ENCODE measurements at places on chromosomes 1 and 21.

DNA sequence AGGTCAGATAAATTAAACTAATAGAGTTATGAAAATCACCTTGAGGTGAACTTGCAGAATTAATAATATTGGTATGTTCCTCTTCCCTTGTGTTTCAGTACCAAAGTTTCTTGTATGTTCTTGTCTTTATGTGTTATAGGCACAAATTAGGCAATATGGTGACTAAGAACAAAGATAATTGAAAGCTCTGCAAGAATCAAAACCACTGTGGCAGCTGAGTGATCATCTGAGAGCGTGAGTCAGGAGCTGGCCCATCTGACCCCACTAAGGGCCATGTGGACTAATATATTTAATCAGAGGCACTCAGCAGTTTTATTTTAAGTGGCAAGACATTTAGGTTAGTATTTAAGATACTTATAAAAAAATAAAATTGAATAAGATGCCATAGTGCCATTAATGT is 12.8 kb upstream of the CASQ2 start:
- no peak for DNase-seq

DNA sequence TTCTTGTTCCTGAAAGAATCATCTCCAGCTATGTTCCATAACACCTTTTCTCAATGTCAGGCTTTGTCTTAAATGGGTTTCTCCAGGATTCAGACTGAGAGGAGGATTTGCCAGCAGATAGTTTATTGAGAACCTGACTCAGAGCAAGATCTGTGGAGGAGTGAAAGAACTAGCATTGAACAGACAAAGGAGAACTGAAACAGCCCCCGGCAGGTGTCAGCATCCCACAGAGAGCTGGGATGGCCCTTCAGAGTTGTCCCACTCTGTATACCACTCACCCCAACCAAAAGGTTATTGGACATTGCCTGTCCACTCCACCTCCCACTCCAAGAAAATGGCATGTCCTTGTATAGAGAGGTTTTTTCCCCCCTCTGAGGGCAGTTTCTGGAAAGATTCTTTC is 270.7 kb downstream of the PAPPA2 start:
- DNase-seq: no peak

GRCh38 chr1:247906504-247907047 is 11.2 kb downstream of the OR2W3 start:
- no peak for DNase-seq

GRCh38 chr1:173507847-173508209 is 30.7 kb downstream of the PRDX6 start:
- no peak for DNase-seq

- DNase-seq: no peak
Observed at GRCh38 chr1:154629061-154629674, 21.2 kb upstream of the ADAR start.

GRCh38 chr1:162029157-162029556 is 5.5 kb upstream of the OLFML2B start:
- no peak for DNase-seq

DNA sequence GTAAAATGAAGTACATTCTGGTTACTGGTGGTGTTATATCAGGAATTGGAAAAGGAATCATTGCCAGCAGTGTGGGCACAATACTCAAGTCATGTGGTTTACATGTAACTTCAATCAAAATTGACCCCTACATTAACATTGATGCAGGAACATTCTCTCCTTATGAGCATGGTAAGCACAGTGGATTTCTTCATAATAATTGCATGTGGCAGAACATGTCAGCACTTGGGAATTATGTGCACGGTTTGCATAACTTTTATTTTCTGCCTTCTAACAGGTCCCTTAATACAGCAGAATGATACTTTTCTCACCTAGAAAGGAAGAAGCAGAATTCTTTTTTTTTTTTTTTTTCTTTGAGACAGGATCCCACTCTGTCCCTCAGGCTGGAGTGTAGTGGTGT is 3.8 kb downstream of the CTPS1 start:
- DNase-seq: no peak

DNA sequence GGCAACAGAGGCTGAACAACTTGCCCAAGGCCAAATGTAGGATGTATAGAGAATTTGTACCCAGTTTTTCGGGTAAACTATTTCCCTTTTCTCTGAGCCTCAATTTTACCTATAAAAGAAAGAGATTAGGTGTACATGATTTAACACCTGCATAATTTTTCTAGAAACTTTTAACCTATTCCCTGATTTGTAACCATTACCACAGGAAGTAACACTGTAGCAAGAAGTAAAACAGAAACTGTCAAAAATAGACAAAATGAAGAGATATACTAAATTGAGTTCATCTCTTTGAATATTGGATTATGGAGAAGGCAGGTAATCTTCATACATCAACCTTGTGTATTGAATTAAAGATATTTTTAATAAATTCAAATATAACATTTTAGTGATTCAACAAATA is 136.2 kb downstream of the ZC3H11B start:
- no peak for DNase-seq

- no peak for DNase-seq
Observed at GRCh38 chr21:37658817-37659458, 257.3 kb downstream of the KCNJ6 start.

DNA sequence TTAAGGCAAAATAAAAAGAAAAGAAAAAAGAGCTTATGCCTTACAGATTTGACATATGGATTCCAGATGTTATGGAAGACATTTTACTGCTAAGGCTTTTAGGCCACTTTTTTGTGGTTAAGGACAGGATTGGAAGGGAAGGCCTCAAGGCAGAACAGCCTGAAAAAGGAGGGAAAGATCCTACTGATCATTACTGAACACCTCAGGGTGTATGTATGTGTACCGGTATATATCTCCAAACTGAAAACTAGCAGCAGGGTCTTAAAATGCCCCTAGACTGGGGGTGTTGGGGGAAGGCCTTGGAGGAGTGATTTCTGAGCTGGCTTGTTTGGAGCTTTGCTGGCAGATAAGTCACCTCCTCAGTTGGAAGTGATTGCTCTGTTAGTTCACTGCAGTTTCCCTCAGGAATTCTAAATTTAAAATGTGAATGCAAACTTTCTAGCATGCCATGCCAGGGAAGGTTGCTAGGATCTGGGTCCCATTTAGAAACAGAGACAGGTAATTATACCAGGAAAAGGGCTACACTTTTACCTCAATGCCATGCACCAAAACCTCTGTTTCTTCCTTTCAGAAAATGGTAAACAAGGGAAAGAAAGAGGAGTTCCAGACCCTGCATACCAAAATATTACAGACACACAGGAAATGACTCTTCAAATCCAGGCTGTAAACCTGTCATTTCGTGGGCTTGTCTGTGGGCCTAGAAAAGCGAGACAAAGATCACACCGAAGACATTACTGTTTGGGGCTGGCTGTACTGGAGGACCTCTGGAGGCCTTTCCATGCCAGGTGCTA is 15.0 kb downstream of the C1orf52 start:
- DNase-seq: no peak

DNA sequence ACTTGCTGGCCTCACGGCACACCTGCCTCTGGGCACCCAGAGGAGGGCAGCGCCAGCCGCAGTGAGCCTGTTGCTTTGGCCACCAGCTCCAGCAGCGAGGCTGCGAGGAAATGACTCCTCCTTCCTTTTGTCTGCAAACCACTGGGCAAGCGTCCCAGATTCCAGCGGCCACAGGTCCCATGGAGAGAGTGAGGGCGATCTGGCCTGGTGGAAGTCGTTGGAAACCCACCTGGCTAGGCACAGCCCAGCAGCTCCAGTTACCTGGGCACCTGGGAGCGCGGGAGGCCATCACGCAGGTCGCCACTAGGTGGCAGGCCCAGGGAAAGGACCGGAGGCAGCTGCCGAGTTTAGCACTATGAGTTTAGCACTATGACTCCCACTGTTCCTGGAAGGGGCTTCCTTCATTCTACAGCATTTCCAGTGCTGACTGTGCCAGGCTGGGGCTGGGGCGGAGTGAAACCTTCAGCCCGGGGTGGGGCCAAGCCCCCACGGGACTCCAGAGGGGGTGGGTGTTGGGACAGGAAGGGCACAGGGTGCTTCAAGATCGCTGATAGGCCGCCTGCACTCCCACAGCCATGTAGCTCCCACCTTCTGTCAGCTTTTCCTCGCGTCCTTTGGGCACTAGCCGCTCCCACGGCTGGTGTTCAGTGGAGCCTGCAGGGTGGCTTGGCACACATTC is 1.1 kb upstream of the ESPN start:
- DNase-seq: peak; percentile 31

- DNase-seq: no peak
Observed at GRCh38 chr1:207088701-207089626, at the start of gene C4BPB. TSS of gene C4BPB (plus strand) at chr1:207088860. CDS start at chr1:207089532, 672 bp downstream.

GRCh38 chr1:3943806-3944577 is 43.9 kb upstream of the C1orf174 start:
- no peak for DNase-seq

DNA sequence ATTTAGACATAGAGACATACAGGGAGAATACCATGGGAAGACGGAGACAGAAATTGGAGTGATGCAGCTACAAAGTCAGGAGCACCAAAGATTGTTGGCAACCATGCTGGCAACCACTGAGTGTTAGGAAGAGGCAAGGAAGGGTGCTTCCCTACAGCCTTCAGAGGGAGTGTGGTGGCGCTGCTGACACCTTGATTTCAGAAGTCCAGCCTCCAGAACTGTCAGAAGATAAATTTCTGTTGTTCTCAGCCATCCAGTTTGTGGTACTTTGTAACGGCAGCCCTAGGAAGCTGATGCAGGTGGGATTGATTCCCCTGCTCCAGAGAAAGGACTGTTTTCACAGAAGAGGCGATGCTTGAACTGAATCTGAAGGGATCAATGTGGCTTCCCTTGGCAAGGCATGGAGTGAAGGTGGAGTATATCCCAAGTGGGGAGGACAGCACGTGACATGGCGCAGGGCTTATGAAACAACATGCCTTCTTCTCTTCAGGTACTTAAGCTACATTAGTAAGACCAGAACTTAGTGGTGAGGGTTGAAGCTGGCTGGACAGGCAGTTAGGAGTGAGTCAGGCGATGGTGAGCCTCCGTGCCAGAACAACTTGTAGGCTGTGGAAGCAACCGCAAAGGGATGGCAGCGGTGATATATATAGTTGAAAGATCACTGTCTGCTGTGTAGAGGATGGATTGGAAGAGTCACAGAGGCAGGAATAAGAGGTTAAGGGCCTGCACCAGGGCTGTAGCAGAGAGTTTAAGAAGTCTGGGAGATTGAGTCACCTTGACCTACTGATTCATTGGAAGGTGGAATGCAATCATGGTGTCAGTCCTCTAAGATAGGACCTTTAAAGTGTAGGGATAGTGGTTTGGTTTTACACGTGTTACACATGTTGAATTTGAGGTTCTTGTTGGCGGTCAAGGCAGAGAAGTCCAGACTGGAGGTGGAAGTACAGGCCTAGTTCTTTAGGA is 2.1 kb downstream of the LEPR start:
- DNase-seq: no peak

DNA sequence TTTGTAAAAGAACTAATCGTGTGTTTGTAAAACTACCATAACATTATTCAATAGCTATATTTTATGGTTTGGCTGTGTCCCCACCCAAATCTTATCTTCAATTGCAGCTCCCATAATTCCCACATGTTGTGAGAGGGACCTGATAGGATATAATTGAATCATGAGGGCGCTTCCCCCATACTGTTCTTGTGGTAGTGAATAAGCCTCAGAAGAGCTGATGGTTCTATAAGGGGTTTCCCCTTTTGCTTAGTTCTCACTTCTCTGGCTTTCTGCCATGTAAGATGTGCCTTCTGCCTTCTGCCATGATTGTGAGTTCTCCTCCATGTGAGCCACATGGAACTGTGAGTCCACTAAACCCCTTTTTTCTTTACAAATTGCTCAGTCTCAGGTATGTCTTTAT is 1372.3 kb downstream of the AMY1C start:
- no peak for DNase-seq

- DNase-seq: no peak
Observed at GRCh38 chr1:157775101-157775870, 1.6 kb downstream of the FCRL2 start.

GRCh38 chr1:116306102-116306501 is 66.9 kb upstream of the ATP1A1 start:
- DNase-seq: no peak

DNA sequence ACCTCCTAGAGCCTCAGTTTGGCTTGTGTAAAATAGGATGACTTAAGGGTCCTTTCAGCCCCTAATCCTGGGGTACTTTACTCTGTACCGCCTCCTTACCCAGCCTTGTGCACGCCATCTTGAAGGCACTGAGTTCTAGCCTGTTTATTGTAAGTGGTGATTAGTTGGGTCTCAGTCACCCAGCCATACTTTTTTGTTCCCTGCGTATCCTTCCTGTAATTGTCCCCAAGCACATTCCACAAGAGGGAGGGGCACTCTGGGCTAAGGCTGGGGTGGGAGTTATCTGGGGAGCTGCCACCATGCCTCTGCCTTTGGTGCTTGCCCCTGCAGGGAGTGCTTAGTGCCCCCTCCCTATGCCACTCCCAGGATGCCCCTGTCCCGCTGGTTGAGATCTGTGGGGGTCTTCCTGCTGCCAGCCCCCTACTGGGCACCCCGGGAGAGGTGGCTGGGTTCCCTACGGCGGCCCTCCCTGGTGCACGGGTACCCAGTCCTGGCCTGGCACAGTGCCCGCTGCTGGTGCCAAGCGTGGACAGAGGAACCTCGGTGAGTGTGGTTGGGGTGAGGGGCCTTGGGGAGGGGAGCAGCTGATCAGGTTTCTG is 856 bp downstream of the FDPS start:
- no peak for DNase-seq

Data from NCI-H1930 (cell line).